ENCODE measurements at places on chromosomes 5 and 9.

GRCh38 chr5:138528208-138528607, 14.8 kb downstream of the ETF1 start:
- DNase-seq, result no peak

GRCh38 chr9:79807971-79808370, 236.2 kb downstream of the TLE4 start:
- DNase-seq, result no peak

GRCh38 chr9:2208991-2209390, 193.8 kb downstream of the SMARCA2 start:
- no peak for DNase-seq

DNA sequence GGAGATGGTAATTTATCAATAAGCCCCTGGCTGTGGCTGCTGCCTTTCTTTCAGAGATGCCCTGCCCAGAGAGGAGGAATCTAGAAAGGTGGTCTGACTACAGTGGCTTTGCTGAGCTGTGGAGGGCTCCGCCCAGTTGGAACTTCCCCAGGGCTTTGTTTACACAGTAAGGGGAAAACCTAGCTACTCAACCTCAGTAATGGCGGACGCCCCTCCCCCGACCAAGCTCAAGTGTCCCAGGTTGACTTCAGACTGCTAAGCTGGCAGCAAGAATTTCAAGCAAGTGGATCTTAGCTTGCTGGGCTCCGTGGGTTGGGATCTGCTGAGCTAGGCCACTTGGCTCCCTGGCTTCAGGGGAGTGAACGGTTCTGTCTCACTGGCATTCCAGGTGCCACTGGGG, 865.4 kb upstream of the ACO1 start:
- no peak for DNase-seq

DNA sequence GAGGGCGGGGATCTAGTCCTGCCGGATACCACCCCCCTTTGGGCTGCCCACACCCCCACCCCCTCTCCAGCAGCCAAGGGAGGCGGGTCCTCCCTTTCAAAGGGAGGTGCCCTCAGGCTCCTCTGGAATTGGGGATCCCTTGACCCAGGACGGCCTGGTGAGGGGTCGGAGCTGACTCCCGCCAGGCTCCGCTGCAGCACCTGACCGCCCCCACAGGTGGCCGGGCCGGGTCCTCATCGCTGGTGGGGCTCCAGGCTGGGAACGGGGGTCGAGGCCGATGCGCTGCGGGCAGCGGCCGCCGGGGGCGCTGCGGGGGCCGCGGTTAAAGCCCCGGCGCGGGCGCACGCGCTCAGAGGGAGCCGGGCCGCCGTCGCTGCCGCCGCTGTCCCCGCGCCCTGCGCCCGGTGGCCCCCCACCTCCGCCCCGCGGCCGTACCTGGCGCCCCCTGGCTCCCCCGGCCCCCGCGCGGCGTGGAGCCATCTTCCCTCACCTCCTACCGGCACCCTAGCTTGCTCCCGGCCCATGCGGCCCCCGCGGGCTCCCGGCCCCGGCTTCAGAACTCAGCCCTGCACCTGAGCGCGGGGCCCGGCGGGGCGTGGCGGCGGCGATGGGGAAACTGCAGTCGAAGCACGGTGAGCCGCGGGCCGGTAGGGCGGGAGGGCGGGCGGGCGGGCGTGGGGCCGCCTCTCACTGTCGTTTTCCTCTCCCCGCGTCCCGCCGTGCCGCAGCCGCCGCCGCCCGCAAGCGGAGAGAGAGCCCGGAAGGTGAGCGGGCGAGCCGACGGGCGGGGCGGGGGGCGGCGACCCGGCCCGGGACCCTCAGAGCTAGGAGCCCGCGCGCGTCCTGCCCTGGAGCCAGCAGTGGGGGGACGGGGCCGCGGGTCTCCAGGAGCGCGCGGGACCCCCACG, at the start of gene NKD2:
Gene NKD2, plus strand, starts transcription at position 352 of the 908 bp plus-strand sequence. Its CDS starts 256 bp downstream, at position 608.
- DNase-seq, result peak; percentile 53

- DNase-seq, result no peak
These were observed 17.5 kb downstream of the LRRC70 start for GRCh38 chr5:62596096-62596495.

GRCh38 chr9:137971477-137972138, 94.0 kb downstream of the CACNA1B start:
- DNase-seq, result no peak

DNA sequence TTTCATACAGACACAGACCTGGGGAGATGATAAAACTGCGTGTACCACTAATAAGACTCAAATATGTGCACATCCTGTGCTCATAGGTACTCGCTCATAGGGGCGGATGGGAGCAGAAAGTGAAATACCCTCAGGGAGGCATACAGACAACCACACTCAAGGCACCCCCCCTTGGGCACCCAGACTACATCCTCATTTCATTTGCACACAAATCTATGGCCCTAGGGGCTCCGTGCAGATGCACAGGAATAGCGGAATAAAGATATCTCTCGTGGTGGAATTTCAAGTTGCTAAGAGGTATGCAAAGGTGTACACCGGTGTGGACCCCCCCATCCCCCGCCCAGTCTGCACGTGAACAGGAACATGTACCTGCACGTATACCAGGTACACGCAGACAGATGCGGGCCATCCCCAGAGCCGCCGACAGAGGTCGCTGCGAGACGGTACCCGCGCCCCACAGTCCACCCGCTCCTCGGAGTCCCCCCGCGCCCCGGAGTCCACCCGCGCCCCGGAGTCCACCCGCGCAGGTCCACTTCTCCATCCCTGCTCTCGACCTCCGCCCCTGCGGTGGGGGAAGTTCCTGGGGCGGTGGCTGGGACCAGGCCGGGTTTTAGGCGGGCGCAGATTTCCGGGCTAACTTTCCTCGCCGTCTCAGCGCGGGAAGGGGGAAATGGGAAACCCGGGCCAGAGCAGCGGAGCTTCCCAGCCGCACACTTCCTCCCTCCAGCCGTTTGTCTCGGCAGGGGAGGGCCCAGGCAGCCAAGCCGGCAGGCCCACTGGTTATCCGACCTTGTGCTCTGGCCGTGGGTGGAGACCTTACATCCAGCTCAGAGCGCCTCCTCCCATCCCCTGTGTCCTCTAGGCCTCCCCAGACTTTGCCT, 1.0 kb upstream of the IL12B start:
- DNase-seq, result peak; percentile 80

- no peak for DNase-seq
These were observed 177.6 kb upstream of the PANK3 start for GRCh38 chr5:168756453-168757391.

DNA sequence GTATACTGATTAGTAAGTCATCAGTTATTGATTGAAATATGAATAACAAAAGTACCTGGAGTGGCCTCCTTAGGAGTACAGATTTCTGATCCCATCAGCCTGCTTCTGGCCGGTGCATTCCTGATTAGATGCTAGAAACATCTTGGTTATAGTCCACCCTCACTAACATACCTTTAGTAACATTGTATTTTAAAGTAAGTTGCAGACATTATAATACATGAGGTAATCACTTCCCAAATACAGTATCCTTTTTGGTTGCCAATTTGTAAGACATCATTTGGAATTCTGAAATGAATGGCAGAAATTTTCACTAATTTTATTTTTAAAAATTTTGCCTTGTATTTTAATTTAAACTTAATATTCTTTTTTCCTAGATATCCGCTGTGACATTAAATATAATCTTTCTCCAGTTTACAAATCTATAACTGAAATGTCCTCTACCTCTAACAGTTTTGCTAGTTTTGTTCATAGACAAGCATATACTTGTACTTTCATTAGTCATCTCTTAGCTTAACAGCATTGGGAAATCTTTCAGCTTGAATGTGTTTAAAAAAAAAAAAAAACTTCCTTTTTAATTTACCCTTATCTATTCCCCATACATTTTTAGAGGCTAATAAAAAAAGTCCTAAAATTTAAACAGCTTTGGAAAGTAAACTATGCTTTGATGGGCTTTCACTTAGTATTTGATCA, 178.9 kb downstream of the XRCC4 start:
- DNase-seq, result no peak

GRCh38 chr9:37082214-37082765, 38.1 kb upstream of the ZCCHC7 start:
- DNase-seq, result no peak

Data from MG63 (cell line).